ENCODE measurements at places on chromosomes 3 and 15.
A peak's percentile ranks its signal among the peaks of the same experiment; 100 is the strongest.

DNA sequence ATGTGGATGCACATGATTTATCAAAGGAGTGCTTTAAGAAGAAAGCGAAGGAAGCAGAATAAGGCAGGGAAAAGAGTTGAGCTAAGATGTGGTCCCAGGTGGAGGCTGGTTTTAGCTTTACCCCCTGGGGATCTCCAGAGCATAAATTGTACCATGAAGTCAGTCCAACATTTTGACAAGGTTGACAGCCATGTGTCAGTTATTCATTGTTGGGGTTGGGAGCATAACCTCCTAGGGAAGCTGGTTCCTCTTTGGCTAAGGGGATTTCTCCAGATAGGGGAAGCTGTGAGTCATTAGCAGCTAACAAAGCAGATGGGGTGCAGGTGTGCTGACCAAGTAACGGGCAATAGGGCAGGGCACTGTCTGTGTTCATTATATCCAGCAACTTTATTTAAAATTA lies 123.7 kb upstream of the IGSF10 start:
- DNase-seq, result no peak

DNA sequence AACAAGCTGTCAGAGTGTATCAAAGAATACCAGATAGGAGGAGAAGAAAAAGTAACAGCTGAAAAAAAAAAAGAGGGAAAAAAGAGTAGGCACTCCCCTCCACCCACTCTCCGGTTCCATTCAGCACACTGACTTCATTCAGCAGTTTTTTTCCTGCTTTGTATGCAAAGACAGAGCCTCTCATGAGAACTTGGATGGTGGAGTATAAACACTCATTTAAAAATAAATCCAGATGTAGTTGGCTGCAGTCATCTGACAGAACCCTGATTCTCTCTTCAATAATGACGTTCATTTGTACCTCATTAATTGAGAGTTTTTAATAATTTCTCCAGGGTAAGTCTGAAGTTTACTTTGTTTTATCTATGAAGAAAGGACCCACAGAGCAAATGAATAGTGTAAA lies 81.0 kb downstream of the TMEM108 start:
- DNase-seq, result no peak

DNA sequence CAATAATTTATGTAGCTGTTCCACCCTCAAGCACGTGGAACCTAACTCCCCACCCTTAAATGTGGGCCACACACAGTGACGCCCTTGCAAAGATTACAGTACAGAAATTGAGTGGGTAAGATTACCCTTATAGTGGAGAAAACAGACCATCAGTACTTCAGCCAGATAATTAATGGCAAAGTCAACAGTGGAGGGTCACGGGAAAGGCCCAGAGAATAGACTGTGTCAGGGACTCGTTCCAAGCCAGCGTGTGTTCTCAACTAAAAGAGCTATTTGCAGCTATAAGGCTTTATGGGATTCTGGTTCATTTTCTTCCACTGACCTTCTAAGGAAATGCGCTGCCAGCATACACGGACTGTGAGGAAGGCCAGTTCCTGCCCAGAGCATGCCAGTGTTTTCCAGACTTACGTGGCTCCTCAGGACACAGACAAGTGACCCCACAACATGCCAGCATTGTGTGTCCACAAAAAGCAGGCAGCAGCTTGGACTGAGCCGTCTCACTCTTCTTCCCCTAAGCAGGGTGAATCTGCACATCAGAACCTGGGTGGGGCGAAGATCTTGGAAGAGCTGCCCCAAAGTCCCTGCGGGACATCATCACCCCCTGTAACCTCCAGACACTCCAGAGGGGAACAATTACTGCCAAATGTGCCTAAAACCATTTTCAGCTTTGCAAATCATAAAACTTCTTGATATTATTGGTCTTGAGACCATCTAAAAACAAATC lies 428.5 kb downstream of the OCA2 start:
- DNase-seq, result no peak

GRCh38 chr3:94294806-94295205 lies 231.9 kb downstream of the NSUN3 start:
- no peak for DNase-seq

GRCh38 chr15:71141572-71141971 lies 26.3 kb downstream of the THSD4 start:
- DNase-seq, result no peak

DNA sequence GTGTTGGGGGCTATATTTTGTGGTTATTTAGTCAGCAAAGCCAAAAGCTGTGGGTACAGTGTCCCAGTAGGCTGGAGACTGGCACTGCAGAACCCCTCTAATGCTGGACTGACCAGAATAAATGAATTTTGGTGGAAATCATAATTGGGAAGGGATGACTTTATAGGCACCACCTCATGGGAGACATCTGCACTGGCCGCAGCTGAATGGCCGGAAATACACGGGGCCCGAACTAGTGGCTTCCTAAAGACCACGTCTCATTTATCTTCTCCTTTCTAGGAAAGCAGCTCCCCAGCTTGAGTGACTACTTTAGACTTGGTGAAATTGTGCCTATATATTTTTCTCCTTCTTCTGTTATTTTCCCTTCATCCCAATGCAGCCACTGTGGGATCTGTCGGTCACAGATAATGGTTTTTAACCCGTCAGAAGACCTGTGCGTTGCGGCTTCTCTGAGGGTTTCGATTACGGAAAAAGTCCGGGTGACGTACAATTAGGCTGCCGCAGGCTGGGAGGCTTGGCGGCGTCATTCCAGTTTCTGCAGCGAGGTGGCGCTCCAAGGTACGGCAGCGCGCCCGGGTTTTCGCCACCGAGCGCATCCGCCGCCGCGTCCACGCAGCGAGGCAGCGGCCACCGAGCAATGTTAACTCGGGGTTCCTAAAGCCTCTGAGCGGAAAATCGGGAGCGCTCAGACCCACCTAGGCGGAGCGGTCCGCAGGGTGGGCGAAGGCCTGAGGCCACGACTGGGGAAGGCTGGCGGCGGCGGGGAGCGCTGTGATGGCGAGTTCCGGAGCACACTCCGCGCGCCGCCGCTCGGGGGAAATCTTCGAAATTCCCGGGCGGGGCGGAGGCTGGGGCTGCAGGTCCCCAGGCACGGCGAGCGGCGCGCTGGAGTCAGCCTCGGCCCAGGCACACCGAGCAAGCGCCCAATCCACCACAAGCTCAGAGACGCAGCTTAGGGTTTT lies 26.3 kb downstream of the NR2F2 start:
- peak; percentile 37 for DNase-seq

DNA sequence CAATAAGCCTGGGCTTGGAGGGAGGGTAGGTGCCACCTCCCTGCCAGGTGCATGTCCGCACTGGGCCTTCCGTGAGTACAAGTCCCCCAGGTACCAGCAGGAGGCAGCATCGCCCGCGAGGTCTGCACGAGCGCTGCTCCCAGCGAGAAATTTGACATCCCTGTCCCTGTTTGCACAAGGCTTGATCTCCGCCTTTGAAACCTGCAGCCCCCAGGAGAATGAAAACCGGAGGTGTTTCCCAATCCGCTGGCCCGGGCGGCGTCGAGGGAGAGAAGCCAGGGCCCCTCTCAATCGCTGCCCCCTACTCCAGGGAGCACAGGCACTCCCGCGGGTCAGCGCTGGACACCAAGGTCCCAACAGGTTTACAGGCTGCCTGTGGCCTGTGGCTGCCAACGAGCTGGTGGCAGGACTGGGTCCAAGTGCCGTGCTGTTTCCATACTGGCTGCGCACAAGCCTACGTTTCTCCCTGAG lies 961 bp downstream of the HAPLN3 start:
- DNase-seq, result peak; percentile 79

- no peak for DNase-seq
Observed at GRCh38 chr15:96338074-96338765, 7.7 kb downstream of the NR2F2 start.

- no peak for DNase-seq
Observed at GRCh38 chr3:53154881-53155285, 6.1 kb upstream of the PRKCD start.

DNA sequence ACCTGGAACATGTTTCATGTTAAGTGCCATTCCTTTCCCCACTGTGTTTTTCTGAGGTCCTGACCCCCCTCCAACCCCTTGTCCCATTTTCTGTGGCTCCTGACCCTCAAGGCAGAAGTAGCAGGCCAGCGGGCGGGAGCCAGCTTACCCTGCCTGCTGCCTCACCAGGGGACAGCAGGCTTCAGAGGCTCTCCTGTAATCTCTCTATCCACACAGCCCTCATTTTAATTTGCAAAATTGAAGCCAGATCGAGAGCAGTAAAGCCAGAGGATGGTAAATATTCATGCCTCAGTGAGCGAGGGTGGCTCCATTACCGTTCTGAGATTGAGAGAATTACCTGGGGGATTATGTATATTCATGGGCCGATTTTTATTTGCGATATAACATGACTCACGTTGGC lies 147.6 kb downstream of the DNAJB8 start:
- no peak for DNase-seq

- no peak for DNase-seq
Observed at GRCh38 chr3:53820756-53821580, 25.3 kb downstream of the CHDH start.

DNA sequence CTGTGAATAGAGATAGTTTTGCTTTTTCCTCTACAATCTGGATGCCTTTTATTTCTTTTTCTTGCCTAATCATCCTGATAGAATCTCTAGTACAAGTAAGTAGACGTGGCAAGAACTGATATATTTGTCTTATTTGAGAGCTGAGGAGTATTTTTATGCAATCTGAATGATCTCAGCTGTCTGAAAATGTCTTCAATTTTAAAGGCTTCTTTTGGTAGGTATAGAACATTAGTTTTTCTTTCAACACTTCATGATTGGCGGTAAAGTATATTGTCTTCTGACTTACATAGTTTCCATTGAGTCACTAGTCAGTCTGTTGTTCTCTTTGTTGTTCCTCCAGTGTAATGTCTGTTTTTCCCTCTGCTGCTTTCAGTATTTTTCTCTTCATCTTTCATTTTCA lies 31.3 kb downstream of the MGA start:
- no peak for DNase-seq

DNA sequence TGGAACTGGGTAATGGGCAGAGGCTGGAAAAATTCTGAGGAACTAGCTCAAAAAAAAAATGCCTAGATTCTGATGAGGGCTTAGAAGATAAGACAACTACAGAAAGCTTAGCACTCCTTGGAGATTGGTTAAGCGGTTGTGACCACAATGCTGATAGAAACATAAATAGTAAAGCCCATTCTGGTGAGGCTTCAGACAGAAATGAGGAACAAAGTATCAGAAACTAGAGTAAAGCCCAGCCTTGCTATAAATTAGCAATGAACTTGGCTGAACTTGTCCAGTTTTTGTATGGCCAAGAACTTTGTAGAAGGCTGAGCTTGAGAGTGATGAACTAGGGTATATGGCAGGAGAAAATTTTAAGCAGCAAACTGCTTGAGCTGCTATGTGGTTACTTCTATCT lies 25.4 kb downstream of the GOLGB1 start:
- DNase-seq, result no peak

GRCh38 chr15:60679256-60679655 lies 200.3 kb upstream of the ICE2 start:
- DNase-seq, result no peak

DNA sequence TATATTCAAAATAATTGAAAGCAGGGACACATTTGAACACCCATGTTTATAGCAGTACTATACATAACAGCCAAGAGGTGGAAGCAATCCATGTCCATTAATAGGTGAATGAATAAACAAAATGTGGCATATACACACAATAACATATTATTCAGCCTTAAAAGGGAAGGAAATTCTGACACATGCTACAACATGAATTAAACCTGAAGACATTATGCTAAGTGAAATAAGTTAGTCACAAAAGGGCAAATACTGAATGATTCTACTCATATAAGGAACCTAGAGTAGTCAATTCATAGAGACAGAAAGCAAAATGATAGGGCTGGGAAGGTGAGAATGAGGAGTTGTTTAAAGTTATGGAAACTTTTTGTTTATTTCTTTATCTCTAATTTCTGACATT lies 40.9 kb downstream of the SNTN start:
- DNase-seq, result no peak

DNA sequence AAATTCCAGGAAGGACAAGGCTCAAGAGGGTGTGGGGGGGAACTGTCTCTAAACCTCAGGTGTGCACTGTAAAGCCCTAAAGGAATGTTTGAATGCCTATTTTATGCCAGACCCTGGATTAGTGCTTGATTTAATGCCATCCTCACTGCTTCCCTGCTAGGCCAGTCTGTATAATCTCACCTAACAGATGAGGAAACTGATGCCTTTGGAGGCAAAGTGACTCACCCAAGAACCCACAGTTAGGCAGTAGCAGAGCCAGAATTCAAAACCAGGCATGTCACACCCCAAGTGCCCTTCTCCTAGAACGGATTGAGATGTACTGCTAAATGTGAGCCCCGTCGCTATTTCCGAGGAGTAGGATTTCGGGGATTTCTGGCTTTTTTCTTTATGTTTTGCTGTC lies 7.8 kb downstream of the CAMK1 start:
- DNase-seq, result no peak
